ENCODE measurements at places on chromosomes 6 and 20.

- no peak for DNase-seq
These were observed 41.0 kb downstream of the NINL start for GRCh38 chr20:25544311-25544710.

DNA sequence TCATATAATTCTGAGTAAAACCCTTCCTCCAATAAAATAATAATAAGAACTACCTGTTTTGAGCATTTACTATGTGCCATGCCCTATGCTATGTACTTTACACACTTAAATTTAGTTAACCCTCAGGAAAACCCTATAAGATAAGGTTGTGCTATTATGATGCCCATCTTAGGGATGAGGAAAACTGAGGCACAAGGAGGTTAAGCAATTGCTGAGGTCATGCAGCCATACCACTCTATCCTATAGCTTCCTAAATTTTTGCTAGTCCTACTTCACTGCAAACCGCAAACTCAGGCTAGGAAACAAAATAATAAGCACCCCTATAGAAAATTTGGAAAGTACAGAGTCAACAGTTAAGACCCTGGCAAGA lies 38.9 kb upstream of the GFOD1 start:
- no peak for DNase-seq

GRCh38 chr6:111838749-111839484 lies 34.3 kb downstream of the FYN start:
- peak; percentile 63 for DNase-seq

GRCh38 chr20:38680500-38681306 lies 43.6 kb upstream of the SLC32A1 start:
- no peak for DNase-seq

DNA sequence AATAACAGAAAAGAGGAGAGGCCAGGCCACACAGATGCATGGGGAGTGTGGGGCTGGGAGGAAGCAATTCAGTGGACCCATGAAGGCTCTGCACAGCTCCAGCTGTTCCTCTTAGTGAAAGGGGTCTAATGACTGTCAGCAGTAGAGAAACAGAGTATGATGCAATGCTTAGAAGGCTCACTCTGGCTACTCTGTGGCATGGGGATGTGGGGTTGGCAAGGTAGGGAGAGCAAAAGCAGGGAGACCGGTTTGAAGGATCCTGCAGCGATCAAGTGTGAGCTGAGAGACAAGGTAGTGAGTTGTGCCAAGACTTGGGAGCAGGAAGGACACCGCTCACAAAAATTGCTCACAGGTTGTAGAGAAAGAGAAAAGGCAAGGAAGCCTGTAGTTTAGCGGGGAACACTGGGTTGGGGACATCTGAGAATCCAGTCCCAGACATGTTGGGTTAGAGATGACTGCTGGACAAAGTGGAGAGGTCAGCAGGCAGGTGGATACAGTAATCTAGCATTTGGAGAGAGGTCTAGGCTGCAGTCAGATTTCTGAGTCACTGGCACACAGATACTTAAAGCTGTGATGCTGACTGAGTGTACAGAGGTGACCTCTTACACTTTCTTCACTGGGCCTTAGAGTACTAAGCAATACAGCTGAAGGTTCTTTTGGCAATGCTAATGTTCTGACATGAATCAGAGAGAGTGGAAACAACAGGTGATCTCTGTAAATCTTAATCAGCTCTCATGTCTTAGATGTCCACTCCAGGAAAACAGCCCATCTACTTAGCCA lies 27.1 kb downstream of the NAPB start:
- no peak for DNase-seq
